ENCODE measurements at places on chromosomes 3 and 15. TPM values are rescaled to one million over a fixed set of nuclear protein-coding genes. Genes with fewer than 3 reads are reported as not detected.
A peak's percentile ranks its signal among the peaks of the same experiment; 100 is the strongest.

Gene LRRC15
- 0.05 TPM for polyA plus RNA-seq

Gene CLSTN2
- 2.6 TPM for polyA plus RNA-seq

DNA sequence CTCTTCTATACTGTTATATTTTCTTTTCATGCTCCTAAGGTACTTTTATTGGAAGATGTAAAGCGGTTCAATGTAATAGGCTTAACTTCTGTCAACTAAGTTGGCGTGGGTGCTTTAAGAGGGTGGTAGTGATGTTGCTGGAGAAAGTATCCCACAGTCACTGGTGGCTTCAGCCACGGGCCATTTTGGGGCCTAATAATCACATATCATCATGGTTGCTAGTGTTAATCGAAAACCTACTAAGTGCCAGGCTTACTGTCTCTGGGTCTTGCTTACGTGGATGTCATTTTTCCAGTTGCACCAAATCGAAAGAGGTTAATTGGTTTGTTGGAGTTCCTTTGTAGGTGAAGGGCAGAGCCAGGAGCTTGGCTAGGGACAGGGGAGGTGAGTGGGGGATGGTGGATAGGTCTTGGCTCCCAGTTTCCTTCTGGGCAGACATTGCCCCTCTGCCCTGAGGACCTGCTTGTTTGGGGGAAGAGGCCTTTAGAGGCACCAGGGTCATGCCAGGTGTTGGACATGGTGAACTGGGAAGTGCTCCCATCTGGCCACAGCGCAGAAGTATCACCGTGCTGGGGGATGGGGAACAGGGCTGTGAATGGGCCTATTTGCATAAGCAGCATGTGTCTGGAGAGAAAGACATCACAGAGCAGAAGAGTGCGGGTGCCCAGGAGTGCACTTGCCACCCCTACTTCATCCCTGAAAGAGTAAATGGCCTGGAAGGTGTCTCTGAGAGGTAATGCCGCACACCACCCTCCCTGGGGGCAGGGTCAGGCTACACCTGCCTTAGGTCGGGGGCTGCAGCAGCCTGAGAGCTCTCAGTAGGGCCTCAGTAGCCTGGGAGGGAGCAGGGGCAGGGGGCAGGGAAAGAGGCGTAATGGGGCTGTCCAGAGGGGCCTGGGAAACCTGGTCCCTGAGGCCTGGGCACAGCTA is 62.4 kb upstream of the POLG start:
- DNase-seq, result no peak

- no peak for DNase-seq
These were observed 65.4 kb downstream of the TFRC start for GRCh38 chr3:196016485-196016884.

GRCh38 chr3:112973325-112974177 is 1.4 kb downstream of the CD200R1 start:
- no peak for DNase-seq

DNA sequence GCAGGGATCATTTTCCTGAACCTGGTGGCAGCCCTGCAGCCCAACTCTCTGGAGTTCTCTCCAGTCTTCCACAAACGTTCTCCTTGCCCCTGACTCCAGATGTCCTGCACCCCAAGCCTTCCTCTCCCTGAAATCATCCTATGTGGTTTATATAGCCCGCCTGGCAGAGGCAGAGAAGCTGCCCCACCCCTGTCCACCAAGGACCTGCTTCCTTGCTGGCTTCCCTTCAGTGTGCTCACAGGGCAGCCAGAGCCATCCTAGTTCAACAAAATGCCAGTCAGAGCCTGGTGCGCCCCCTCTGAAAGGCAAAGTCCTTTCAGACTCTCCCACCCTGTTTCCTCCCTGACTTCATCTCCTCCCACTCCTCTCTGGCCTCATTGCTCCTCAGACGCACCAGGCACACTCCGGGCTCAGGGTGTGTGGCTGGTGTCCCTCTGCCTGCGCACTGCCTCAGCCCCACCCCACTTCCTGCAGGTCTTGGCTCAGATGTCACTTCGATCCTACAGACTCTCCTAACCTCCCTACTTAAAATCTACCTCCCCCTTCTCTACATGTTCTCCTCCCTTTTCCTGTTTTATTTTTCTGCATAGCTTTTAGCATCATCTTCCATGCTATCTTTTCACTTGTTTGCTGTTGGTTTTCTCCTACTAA is 5.9 kb downstream of the KBTBD13 start:
- peak; percentile 53 for DNase-seq

- DNase-seq, result no peak
These were observed 389.8 kb upstream of the KCNMB2 start for GRCh38 chr3:178146406-178146831.

DNA sequence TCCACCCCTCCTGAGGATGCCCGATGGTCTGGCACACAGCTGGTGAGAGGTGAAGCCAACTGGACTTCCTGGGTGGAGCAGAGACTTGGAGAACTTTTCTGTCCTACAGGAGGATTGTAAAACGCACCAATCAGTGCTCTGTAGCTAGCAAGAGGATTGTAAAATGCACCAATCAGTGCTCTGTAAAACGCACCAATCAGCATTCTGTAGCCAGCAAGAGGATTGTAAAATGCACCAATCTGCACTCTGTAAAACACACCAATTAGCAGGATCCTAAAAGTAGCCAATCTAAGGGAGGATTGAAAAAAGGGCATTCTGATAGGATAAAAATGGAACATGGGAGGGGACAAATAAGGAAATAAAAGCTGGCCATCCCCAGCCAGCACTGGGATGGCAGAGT is 150.2 kb downstream of the CHSY1 start:
- DNase-seq, result no peak

DNA sequence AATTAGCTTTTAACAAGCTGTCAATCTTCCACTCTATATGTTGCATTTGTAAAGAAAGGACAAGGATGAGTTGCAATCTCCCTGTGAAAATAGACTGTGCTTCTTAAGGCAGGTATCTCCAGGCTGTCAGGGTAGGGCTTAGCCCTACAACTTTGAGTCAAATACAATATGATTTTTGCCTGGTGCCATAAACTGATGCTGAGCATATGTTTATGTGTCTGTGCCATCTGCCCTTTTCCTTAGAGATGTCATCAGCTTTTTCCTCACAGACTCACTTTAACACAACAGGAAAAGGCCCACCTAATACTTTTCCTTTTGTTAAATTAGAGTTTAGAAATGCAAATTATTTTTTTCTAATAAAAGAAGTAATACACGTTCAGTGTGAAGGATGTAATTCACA is 548.3 kb downstream of the NLGN1 start:
- no peak for DNase-seq

DNA sequence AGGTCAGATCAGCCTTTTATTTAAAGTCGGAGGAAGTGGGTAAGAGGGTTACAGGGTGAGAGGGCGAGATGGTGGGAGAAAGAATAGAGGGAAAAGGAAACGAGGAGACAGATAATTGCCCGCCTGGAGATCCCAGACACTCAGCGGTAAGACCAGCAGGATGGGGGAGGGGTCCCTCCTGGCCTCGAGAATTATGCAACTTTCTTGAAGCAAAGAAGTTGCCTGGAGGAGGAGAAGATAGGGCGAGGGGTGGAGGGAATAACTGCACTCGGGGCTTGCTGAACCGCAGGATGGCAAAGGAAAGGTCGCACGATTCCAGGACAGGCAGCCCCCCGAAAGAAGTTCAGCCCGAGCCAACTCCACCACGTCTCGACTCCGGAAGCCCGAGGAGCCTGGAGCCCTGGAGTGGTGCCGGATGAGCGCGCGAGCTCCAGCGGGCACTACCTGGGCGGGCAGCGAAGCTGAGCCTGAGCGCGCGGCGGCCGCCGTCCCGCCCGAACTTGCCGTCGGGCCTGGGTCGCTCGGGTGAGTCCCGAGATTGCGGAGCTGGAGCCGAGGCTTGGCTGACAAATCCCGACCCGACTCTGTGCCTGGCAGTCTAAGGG is 402 bp downstream of the WWTR1 start:
- no peak for DNase-seq

GRCh38 chr3:188465311-188465710 is 311.4 kb downstream of the LPP start:
- DNase-seq, result no peak

GRCh38 chr3:197371591-197372046 is 73.2 kb upstream of the DLG1 start:
- DNase-seq, result no peak

GRCh38 chr3:82078246-82078645 is 316.8 kb upstream of the GBE1 start:
- no peak for DNase-seq

DNA sequence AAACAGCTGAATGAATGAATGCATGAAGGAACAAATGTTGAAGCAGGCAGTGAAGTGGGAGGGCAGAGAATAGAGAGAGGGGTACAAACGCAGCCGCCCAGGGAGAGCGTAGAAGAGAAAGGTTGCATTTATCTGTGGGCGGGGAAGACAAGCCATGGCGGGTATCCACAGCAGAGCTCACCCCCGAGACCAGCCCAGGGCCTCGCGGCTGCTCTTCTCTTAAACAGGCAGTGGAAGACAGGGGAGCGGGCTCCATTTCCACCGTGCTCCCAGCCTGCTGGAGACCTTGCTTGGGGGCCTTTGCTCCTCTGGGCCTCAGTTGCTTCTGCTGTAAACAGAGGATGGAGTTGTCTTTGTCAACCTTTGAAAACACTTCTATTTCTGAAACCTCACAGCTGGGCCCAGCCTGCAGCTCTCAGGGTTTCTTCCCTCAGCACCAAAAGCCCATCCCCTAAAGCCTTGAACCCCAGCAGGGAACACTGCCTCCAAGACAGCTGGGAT is 259.5 kb downstream of the UACA start:
- no peak for DNase-seq

Gene OR5K2
- polyA plus RNA-seq, result not detected

DNA sequence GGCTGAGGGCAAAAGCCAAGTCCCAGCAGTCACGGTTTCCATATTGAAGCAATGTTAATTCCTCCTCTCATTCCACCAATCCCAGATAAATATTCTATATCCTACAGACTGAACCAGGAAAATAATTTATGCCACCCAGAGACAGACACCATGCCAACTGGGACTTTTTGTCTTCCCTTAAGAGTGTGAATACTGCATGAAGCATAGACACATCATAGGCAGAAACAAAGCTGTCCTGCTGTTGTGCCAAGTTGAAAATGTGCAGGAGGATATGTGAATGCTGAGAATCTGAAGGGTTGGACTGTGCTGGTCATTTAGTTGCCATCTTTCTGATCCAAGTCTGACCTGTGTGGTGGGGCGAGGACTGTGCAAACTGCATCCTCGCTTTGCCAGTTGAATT is 37.7 kb downstream of the RFTN1 start:
- no peak for DNase-seq

Gene ROPN1
- not detected for polyA plus RNA-seq

- DNase-seq, result peak; percentile 84
These were observed at the start of the genes HAUS2 and LRRC57 for GRCh38 chr15:42548249-42549031. HAUS2 (plus strand) TSS chr15:42548838; CDS start chr15:42548873, 35 bp downstream. LRRC57 (minus strand) TSS chr15:42548793; CDS start chr15:42548434, 359 bp downstream.

Gene SCN5A
- 1.1 TPM for polyA plus RNA-seq

DNA sequence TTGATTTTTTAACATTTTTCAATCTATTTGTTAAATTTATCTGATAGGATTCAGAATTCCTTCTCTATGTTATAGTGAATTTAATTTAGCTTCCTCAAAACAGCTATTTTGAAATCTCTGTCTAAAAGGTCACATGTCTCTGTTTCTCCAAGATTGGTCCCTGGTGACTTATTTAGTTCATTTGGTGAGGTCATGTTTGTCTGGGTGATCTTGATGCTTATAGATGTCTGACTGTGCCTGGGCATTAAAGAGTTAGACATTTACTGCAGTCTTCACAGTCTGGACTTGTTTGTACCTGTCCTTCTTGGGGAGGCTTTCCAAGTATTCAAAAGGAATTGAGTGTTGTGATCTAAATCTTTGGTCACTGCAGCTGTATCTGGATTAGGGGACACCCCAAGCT is 169.5 kb upstream of the C2CD4B start:
- no peak for DNase-seq

DNA sequence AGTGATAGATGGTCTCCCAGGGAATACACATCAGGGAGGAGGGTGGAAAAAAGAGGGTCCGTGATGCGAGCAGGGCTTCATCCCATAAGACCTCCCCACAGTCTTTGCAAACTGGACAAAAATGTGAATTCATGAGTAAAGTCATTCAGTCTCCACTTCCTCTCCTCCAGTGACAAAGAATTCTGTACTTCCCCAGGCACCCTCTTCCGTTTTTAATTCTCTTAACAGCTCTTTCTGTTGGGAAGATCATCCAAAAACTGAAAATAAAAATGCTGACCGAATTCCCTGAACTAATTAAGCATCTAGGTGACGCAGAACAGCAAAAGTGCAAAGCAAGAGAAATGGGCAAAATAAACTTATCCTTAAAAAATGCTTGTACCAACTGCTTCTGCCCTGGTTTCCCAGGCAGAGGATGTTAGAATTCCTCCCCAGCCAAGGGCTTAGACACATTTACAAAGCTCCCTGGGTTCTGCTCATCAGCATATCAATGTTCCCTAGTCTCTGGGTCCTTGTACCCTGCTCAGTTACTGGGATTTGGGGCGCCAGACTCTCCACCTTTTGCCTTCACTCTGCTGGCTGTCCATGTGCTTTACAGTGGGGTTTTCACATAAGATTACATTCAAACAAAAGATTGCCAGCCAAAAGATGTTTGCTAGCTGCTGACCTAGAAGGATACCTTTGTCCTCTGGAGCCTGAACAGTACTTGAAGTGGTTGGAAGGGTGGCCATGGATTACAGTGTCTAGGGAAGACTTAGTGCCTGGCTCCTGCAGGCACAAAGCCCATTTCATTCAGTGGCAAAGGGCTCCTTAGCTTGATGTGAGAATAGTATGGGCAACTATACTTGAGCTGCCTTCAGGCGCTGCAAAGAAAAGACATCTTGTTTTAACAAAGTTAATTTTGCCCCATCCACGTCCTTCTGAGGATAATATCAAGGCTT is 69.4 kb downstream of the ARNT2 start:
- DNase-seq, result no peak

Gene JMJD7
- 17.9 TPM for polyA plus RNA-seq

DNA sequence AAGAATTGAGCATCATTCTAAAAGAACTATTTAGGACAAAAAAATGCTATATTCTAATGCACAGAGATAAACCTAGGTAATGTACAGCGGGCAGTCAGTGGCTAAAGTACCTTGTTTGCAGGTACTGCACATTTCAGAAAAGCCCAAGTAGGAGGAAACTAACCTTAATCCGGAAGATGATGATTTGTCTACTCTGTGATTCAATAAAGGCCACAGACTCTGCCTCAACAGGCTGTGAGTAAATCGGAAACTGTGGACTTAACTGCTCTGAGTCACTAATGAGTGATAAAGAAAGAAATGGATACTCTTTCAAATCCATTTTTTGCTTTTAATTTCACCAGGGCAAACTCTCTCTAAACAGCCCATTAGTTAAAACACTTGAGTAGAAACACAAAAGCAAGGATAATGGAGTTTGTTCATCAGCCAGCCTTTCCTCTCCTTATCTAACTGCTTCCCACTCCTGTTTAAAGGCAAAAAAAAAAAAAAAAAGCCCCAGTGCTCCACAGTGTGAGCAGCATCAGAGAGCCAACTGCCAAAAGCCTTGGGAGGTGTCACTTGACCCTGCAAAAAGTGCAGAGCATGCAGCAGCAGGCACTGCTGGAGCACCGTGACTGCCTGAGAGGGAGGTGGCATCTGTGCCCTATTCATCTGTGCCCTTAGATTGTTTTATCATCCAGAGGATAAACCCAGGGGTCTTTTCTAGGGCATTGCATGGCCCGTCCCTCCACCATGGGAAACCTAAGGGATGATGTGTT is 187.7 kb downstream of the SATB1 start:
- no peak for DNase-seq

All from renal cortex interstitium (tissue), 15 donors.